ENCODE measurements at places on chromosomes 2 and 18.

- DNase-seq: no peak
These were observed 7.6 kb upstream of the DSG2 start for GRCh38 chr18:31490387-31490786.

DNA sequence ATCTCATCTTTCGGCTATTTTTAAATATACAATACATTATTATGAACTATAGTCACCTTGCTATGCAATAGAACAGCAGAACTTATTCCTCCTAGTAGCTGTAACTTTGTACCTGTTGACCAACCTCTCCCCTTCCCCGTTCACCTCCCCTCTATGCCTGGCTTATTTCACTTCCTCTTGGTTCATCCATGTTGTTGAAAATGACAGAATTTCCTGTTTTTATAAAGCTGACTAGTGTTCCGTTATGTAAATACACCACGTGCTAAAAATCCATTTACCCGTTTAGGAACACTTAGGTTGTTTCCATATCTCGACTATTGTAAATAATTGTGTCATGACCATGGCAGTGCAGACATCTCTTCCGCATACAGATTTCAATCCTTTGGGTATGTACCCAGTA, 10.3 kb downstream of the ALPI start:
- no peak for DNase-seq

DNA sequence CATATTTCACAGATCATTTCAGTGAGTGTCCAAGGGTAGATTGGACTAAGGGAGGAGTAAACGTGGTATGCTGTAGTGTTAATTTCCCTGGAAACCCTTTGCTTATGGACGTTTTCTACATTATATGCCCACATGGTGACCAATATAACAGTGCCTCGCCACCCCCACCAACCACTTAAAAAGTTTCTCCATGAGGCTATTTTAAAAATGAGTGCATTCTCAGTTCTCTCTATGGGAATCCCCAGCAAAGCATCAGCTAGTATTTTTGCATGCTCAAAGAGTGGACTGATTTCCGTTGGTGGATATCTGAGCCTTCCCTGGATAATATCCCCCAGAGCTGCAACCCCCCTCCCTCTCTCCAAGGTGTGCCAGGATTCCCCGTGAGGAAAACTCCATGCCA, 73.2 kb downstream of the TGFA start:
- no peak for DNase-seq

GRCh38 chr18:2411381-2411960, 159.8 kb downstream of the METTL4 start:
- DNase-seq: no peak

GRCh38 chr18:80070825-80071224, 36.6 kb downstream of the RBFA start:
- no peak for DNase-seq

- no peak for DNase-seq
These were observed 99.0 kb upstream of the MCFD2 start for GRCh38 chr2:47014564-47015051.

- DNase-seq: no peak
These were observed 784.0 kb upstream of the KLHL29 start for GRCh38 chr2:22600999-22601398.

DNA sequence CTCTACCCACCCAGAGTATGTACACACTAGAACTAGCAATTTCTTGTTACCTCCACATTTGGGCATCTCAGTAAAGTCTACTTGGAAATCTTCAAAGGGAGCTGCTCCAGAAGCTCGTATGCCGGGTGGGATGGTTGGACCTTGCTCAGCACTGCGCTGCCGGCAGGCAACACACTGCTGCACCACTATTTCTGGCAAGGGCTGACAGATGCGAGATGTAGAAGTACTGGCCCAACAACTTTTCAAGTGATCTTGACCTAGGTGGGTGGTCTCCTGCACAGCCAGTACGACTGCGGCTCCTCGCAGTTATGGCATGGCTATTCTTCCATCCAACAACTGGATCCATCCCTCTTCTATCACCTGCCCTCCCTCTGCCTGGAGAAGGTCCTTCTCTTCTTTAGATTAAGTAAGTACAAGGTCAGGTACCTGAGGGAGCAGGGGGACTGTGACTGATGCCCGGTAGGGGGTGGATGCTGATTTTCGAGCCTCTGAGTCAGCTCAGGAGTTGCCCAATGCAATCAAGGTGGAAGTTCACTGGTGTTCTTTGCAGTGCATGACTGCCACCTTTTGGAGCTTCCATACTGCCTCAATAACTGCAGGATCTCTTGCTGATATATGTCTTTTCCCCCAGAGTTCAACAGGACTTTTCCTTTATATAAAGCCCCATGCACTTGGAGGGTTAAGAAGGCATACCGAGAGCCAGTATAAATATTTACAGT, 100.4 kb upstream of the SLC1A4 start:
- DNase-seq: no peak

- DNase-seq: peak; percentile 11
These were observed 101.7 kb downstream of the AGAP1 start for GRCh38 chr2:235595422-235596010.

DNA sequence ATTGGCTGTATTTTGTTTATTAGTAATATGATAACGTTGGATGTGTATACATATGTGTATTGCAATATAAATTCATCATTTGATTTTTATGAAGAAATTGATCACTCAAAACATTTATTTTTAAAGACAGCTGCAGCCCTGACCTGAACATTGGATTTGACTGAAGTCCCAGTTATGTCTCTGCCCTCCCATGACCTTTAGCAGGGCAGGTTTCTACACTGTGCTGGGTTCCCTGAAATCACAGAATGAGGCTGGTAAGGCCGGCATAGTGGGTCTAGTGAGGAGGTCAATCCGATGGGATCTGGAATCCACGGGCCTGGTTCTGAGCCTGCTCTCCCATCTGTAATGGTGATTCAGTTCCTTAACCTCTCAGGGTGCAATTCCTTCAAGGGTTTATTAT, 22.0 kb downstream of the SPP2 start:
- no peak for DNase-seq

DNA sequence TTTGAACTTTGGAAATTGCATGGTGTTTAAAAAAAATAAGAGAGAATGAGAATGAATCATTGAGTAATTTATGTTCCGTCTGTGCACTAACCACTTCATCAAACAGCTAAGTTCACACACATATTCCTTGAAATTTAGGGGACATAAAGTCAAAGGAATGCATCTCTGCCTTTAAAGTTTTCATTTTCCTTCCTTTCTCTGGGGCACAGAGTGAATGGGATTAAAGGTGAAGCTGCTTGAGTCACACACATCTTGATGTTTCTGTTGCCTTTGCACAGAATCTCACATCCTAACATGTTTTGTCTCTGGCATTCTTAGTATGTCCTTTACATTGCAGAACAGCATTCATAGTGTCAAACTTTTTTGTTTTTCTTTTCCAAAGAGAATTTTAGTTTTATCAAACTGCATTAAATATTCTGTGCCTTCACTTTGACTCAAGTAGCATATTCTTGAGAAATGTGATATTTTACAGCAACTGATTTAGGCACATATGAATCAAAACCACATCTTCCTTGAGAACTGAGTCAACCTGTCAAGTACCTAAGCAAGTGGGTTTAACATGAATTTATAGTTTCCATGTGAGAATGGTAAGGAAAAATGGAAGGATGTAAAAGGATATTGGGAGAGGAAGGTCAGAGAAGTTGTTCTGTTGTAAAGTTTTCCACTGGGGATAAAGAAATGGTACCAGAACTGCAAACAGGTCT, 169.1 kb upstream of the THUMPD2 start:
- DNase-seq: no peak

- no peak for DNase-seq
These were observed 7.0 kb downstream of the FAM228A start for GRCh38 chr2:24181849-24182248.

GRCh38 chr2:23426263-23426905, 41.4 kb downstream of the KLHL29 start:
- DNase-seq: no peak

DNA sequence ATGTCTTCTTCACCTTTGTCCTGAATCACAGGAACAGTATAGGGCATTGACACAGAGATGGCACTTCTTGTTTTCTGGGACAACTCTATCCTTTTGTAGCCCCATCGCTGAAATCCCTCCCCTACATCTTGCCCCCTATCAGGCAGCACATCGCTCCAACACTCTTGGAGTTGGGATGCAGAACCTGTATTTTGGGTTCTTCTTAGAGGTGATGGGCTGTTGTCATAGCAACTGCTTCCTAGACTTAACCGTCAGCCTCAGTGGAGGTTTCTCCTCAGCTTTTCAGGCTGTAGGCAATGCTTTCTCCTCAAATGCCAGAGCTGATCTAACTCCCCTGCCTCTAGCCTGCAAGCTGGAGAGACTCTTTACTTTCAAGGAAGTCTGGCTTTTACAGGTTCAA, 99.9 kb upstream of the SPRED2 start:
- no peak for DNase-seq

DNA sequence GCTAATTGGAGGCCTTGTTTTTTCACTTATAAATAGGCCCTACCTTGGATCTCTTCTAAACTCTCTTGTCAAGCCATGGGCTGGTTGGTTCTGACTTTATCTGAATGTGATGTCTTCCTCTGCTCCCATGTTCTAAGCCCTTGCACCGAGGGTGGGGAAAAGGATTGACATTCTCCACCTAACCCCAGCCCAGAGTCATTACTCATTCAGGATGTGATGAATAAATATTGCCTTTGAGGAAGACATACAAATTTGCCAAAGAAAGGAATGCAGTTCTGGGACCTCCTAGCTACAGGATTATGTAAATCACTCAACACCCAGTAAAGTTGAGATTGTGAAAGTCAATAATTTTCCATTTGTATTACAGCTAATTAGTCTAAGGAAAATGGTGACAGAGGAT, 142.1 kb upstream of the LYPD6 start:
- no peak for DNase-seq

DNA sequence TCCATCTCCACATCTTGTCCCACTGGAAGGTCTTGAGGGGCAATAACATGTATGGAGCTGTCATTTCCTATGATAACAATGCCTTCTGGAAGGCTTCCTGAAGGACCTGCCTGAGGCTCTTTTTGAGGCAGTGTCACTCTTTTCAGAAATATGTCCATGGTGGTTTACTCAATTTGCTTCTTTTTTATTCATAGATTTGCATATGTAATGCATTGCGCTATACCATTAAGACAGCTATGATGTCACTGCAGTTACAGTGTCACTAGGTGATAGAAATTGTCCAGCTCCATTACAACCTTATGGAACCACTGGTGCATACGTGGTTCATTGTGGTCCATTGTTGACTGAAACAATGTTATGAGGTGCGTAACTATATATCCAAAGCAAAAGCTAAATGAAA, 19.9 kb downstream of the NABP1 start:
- no peak for DNase-seq

DNA sequence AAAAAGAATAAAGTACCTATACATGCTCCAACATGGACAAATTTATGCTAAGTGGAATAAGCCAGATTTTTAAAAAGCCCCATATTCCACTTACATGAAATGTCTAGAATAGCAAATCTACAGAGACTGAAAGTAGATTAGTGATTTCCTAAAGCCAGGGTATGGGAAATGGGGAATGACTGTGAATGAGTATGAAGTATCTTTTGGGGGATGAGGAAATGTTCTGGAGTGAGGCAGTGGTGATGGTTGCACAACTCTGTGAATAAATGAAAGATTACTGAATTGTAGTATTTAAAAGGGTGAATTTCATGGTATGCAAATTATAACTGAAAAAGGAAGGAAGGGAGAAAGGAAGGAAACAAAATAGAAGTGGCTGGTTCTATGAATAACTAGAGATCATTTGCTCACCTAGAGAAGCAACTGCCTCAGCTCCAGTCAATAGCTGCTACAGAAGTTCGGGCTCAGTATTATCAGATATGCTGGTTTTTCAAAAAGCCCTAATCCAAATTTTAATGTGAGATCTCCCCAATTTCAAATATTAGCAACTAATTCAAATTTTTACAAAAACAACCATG, 39.3 kb downstream of the MAP3K2 start:
- no peak for DNase-seq

DNA sequence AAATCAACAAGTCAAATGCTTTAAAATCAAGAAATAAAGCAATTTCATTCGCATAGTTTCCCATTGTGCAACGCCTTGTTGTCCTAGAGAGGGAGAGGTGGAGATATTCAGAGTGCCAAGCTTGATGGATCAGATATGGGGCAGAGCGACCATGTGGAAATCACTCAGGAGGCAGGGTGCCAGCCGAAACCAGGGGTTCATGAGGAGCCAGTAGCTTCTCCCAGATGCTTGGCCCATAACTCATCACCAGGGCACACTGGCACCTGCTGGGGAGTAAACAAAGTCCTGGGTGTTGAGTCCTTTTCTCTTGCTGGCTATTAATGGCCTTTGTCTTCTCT, 53.0 kb upstream of the ASAP2 start:
- DNase-seq: no peak

GRCh38 chr2:210782222-210782621, 225.8 kb downstream of the CPS1 start:
- DNase-seq: no peak

DNA sequence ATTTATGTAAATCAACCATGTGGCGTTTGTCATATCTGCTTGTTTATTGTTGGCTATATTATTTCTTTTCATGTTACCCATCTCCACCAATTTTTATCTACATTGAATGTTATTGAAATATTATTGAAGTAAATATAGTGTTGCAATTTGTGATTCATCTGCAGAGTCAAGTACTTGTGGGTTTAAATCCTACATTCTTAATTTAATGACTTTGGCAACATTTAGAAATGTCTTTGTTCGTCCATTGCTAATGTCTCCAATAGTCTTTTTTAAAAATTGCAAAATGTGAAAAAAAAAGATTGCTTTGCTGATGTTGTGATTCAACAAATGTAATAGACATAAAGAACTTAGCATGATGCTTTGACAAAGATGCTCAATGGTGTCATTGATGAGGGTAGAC, 1572.8 kb upstream of the PIK3C3 start:
- no peak for DNase-seq

DNA sequence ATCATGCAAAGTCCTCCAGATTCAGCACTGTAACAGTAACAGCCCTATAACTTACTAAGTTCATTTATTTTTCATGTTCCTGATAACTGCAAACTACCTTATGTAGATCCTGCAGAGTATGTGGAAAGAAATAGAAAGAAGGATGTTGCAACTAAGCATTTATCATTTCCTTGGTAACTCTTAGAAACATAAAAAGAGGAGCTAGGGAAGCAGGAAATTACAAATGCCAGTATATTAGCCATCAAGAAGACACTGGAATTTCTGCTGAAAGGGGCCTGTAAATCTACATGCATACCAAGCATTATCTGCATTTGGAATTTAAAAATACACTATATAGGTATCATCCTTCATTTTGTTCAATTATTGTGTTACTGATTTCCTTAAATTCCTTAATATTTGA, 66.8 kb downstream of the PDE11A start:
- DNase-seq: no peak

DNA sequence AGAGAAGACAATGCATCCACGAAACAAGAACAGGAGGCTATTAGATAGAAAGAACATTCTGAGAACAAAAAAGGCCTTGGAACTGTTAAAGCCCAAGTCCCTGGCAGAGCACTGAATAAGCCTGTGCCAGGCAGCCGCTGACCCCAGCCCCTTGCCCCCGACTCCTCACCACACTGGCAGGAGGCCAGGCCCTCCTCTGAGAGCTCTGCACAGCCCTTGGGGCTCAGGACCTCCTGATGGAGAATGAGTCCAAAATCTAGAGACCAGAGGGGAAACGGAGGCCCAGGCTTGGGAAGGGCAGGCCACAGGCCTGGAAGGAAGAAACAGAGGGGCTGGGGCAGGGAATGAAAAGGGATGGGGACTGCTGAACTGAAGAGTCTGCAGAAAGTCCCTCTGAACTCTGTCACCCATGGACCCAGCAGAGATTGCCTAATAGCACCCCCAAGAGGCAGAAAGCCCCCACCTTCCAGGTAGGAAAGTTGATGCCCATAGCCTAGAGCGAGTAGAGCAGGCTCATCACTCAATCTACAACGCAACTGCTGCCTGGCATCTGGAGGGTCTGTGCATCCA, 18.3 kb upstream of the TNS1 start:
- no peak for DNase-seq

- no peak for DNase-seq
These were observed 86.7 kb downstream of the USP40 start for GRCh38 chr2:233479616-233480489.
